ENCODE measurements at places on chromosomes 2 and 18.

- DNase-seq, result no peak
These were observed 92.9 kb downstream of the ACKR3 start for GRCh38 chr2:236662231-236663185.

- DNase-seq, result no peak
These were observed 80.9 kb upstream of the CTDP1 start for GRCh38 chr18:79598633-79599175.

DNA sequence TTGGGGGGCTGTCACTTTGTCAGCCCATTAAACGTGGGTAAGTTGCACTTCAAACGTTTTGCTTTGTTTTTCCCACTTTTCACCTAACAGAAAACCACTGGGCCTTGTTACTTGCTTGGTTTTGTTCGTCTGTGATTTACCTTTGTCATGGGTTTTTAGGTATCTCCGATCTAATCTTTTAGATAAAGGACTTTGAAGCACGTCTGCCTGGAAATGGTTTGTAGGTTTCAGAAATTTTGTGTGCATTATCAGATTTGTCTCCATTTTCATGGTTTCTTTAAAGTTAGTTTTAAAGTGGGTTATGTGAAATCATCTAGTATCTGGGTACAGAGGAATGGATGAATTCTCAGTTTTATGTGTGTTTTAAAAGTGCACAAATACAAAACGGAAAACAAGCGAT lies 6.4 kb downstream of the CTDP1 start:
- DNase-seq, result no peak

DNA sequence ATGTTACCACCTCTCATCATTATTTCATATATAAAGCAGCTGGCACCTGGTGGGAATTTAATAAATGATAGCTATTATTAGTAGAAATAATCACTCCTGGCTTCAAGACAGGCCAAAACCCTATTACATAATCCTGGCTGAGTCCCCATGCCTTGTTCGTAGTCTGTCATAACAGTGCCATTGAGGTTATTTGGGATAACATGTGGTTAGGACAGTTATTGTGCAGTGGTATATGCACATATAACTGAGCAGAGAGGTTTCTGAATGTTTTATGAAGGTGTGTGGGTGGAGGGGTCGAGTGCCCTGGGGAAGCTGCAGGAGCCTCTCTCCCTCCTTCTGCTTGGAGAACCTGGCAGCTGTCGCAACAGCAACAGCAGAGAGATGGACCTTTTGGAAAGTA lies 162.4 kb upstream of the NABP1 start:
- DNase-seq, result no peak

GRCh38 chr2:152099367-152100050 lies 665 bp upstream of the CACNB4 start:
- no peak for DNase-seq

GRCh38 chr2:196307775-196308305 lies 136.5 kb upstream of the STK17B start:
- DNase-seq, result no peak

GRCh38 chr2:210955591-210955990 lies 399.2 kb downstream of the CPS1 start:
- DNase-seq, result peak; percentile 88

- peak; percentile 43 for DNase-seq
These were observed 1.5 kb downstream of the TTC32 start for GRCh38 chr2:19899985-19900930.

GRCh38 chr2:173161040-173161439 lies 85.4 kb downstream of the MAP3K20 start:
- DNase-seq, result no peak

GRCh38 chr2:9021563-9022211 lies 18.2 kb upstream of the MBOAT2 start:
- peak; percentile 15 for DNase-seq

GRCh38 chr2:11788461-11789124 lies 42.2 kb downstream of the LPIN1 start:
- no peak for DNase-seq

All from bronchial epithelial cell (primary cell).